Smooth muscle cell of bladder (primary cell): ENCODE measurements at places on chromosomes 7 and 10. TPM values are rescaled to one million over a fixed set of nuclear protein-coding genes. Genes with fewer than 3 reads are reported as not detected.

Gene CCZ1
- total RNA-seq: 22.9 and 24.7 TPM in 2 replicates

Gene EVX1
- total RNA-seq: under 0.01 TPM in 1 of 2 replicates, not detected in the other

Gene TRIP6
- 64.0 and 71.9 TPM in 2 replicates for total RNA-seq

Gene GIMAP8
- 0.09 TPM in 1 of 2 replicates, not detected in the other for total RNA-seq

Gene SPACDR
- 0.14 and 0.28 TPM in 2 replicates for total RNA-seq

Gene LIPM
- total RNA-seq: not detected in 2 replicates

Gene IDI2
- total RNA-seq: not detected in 2 replicates

Gene LRMDA
- 1.1 and 1.6 TPM in 2 replicates for total RNA-seq

Gene CPA5
- not detected in 2 replicates for total RNA-seq

Gene VPS50
- 28.3 and 33.4 TPM in 2 replicates for total RNA-seq

Gene PPP1R17
- total RNA-seq: not detected in 2 replicates

Gene CDK5
- 26.7 and 30.1 TPM in 2 replicates for total RNA-seq

Gene AS3MT
- 6.1 and 13.0 TPM in 2 replicates for total RNA-seq

Gene IFIT2
- total RNA-seq: 3.0 and 3.1 TPM in 2 replicates

Gene PTPRN2
- 0.71 and 0.74 TPM in 2 replicates for total RNA-seq

Gene UNCX
- not detected in 2 replicates for total RNA-seq

Gene ANKRD16
- total RNA-seq: 8.7 and 10.8 TPM in 2 replicates

Gene SLC39A12
- not detected in 2 replicates for total RNA-seq

Gene SPDYE6
- total RNA-seq: not detected in 2 replicates

Gene NACAD
- 0.71 and 0.83 TPM in 2 replicates for total RNA-seq

Gene FGL2
- total RNA-seq: 58.2 and 114 TPM in 2 replicates

Gene LIPF
- not detected in 2 replicates for total RNA-seq

Gene MLXIPL
- 0.37 and 0.57 TPM in 2 replicates for total RNA-seq

Gene LRRC4
- 0.28 and 0.46 TPM in 2 replicates for total RNA-seq

Gene STAMBPL1
- 27.2 and 27.3 TPM in 2 replicates for total RNA-seq

Gene C10orf67
- total RNA-seq: 0.14 TPM in 1 of 2 replicates, not detected in the other

Gene AMZ1
- total RNA-seq: 0.28 TPM in 2 replicates

Gene KLF14
- 0.09 TPM in 1 of 2 replicates, not detected in the other for total RNA-seq

Gene NKX1-2
- not detected in 2 replicates for total RNA-seq

Gene OR2A42
- total RNA-seq: under 0.01 TPM in 1 of 2 replicates, not detected in the other

Gene DYNC1I1
- total RNA-seq: 0.28 and 0.83 TPM in 2 replicates

Gene GIMAP5
- 0.09 and 0.14 TPM in 2 replicates for total RNA-seq

Gene IGFBP3
- 98.1 and 589 TPM in 2 replicates for total RNA-seq

Gene ENKUR
- under 0.01 and 0.09 TPM in 2 replicates for total RNA-seq
